Mesenchymal stem cell (in vitro differentiated cells and primary cell): ENCODE measurements at places on chromosomes 5 and 9.

DNA sequence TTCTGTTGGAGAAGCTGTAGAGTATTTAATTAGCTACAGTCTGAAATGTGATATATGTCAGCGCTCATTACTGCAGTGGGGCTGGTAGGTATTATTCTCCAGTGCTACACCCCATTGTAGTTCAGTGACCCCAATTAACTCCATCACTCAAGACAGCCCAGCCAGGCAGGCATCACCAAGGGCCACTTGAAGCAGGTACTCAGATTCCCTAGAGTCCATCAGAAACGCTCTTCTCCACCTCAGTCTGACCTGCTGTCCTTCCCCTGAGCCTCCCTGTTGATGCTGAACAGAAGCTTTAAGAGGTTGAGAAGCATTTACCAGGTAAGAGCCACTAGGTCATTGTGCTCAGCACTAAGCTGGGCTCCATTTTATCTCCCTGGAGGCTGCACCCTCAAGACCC lies 71.8 kb downstream of the GALNT10 start:
- H3K4me3 ChIP-seq: no peak overlapping the region
- H3K36me3 ChIP-seq: no peaks in the 10 kb centered on the region
- no peaks in the 10 kb centered on the region for H3K27me3 ChIP-seq
- peaks cover 4% of the 10 kb centered on the region for H3K4me1 ChIP-seq

DNA sequence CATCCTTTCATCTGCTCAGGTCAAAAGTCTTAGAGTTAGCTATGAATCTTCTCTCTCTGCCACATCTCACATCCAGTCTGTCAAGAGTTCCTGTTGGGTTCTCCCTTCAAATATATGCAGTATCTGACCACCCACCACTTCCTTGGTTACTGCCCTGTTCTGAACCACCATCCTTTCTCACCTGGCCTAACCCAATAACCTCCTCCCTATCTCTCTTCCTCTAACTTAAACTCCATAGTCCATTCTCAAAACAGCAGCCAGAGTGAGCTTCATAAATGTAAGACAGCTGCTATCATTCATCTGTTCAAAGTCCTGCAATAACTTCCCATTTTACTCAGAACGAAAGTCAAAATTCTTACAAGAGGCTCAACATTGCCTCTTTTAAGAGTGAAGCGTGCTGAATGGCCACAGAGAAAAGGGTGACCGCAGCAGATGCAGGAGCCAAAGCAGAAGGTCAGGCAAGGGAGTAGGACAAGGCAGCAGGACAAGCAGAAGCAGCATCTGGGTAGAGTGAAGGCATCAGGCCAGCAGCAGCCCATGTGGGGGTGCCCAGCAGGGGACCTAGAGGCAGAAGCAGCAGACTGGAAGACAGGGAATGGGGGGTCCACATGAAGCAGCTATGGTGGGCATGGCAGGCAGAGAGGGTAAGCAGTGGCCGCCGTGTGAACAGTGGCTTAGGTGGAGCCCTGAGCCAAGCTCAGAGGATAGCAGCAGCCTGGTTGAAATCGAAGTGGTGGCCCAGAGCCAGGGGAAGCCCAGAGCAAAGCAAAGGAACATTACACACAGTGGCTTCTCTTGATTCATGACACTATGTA lies 39.3 kb upstream of the CDC42SE2 start:
- H3K36me3 ChIP-seq: no peaks in the 10 kb centered on the region
- no peak for DNase-seq
- no peak overlapping the region for H3K27ac ChIP-seq
- no peak overlapping the region for H3K4me3 ChIP-seq
- peaks cover 2% of the 10 kb centered on the region for H3K4me1 ChIP-seq

GRCh38 chr9:126317513-126317912 lies 9.1 kb upstream of the MVB12B start:
- H3K27me3 ChIP-seq: no peaks in the 10 kb centered on the region
- H3K4me1 ChIP-seq: no peaks in the 10 kb centered on the region
- H3K4me3 ChIP-seq: no peak overlapping the region
- no peaks in the 10 kb centered on the region for H3K36me3 ChIP-seq
- H3K27ac ChIP-seq: no peak overlapping the region
- DNase-seq: no peak

DNA sequence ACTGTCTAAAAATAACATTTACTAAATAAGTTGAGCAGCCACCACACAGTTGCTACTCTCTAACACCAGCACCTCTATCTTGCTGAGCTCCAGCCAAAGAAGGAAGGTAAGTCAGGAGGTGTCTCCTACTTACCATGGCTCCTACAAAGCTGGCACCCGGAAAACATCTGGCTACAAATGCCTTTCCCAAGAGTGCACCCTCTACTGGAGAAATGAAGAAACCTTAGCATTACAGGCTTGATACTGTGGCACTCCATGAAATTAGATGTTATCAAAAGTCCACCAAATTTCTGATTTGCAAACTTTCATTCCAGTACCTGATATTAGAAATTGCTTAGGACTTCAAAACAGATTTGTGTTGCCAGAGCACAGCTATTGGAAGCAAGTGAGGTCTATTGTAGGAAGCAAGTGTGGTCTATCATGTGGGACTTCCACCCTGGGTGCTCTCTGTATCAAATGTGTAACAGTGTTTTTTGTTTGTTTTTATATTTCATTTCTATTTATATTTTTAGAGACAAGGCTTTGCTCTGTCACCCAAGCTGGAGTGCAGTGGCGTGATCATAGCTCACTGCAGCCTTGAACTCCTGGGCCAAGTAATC lies 25.7 kb upstream of the RFK start:
- H3K4me3 ChIP-seq: no peak overlapping the region
- H3K36me3 ChIP-seq: no peaks in the 10 kb centered on the region
- peak; percentile 23 for DNase-seq
- no peaks in the 10 kb centered on the region for H3K27me3 ChIP-seq
- H3K4me1 ChIP-seq: no peaks in the 10 kb centered on the region

- no peak for DNase-seq
- H3K36me3 ChIP-seq: no peaks in the 10 kb centered on the region
- peaks cover 1% of the 10 kb centered on the region for H3K4me1 ChIP-seq
Measured at GRCh38 chr9:79813258-79813638, 241.5 kb downstream of the TLE4 start.

GRCh38 chr5:176519810-176520720 lies 17.1 kb downstream of the RNF44 start:
- H3K27ac ChIP-seq: no peak overlapping the region
- H3K27me3 ChIP-seq: no peaks in the 10 kb centered on the region
- no peaks in the 10 kb centered on the region for H3K36me3 ChIP-seq
- H3K4me3 ChIP-seq: no peak overlapping the region
- no peaks in the 10 kb centered on the region for H3K4me1 ChIP-seq
- DNase-seq: no peak

DNA sequence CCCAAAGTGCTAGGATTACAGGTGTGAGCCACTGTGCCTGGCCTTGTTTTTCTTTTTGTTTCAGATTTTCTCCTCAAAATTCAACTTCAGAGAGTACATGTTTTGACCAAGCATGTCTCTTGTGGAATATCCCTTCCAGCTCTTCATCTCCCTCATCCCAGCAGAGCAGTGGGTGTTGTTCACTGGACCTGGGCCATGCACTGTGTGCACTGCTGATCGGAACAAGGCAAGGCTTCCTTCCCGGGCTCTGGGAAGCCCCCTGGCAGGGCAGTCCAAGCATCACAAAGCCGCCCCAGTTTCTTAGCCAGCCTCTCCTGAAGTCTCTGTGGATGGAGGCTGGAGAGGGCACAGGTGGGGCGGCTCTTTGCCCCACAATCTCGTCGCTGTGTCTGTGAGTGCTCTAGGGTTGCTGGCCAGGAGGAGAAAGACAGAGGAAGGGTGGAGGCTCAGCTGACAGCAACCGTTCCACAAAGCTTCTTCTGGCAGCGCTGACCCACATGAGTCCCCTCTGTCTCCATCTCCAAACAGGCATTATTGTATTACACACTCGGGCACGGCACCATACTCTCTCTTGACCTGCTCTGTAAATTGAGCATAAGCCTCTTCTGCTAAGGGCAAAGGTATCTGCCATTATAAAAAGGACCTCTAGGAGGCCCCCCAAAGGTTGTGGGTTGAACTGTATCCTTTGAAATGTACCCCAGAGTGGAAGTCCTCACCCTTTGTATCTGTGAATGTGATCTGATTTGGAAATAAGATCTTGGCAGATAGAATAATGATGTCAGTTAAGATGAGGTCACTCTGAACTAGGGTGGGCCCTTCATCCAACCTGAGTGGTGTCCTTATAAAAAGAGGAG lies 89.6 kb downstream of the TARS1 start:
- H3K27me3 ChIP-seq: no peaks in the 10 kb centered on the region
- no peaks in the 10 kb centered on the region for H3K4me1 ChIP-seq
- H3K36me3 ChIP-seq: peaks cover 21% of the 10 kb centered on the region
- H3K27ac ChIP-seq: no peak overlapping the region

- H3K27ac ChIP-seq: no peak overlapping the region
- H3K36me3 ChIP-seq: no peaks in the 10 kb centered on the region
- H3K4me3 ChIP-seq: peak overlapping the region; percentile 20
- H3K4me1 ChIP-seq: peaks cover 13% of the 10 kb centered on the region
Measured at GRCh38 chr9:96169484-96169883, 132.5 kb downstream of the HSD17B3 start.

- H3K27ac ChIP-seq: no peak overlapping the region
- DNase-seq: no peak
- H3K4me1 ChIP-seq: peaks cover 1% of the 10 kb centered on the region
Measured at GRCh38 chr9:92941861-92942260, 5.5 kb upstream of the FGD3 start.

DNA sequence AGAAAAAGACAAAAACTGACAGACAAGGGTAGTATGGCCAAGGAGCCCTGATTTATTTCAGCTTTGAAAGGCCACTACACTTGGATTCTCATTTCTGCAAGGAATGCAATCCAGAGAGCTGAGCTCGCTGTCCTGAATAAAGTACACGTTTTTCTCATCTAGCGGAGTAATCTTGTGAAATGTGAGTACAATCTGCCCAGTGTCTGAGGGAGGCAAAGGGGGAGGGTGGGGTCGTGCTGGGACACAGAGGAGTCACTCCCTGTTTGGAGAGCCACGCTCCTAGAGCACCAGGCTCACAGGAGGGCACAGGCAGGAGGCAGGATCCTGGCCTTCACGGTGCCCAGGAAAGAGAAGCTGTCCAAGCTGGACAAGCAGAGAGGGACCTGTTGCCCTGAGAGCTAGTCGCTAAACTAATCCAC lies 51.0 kb upstream of the IFNK start:
- peak; percentile 33 for DNase-seq
- H3K27me3 ChIP-seq: peaks cover 3% of the 10 kb centered on the region

- no peaks in the 10 kb centered on the region for H3K36me3 ChIP-seq
- H3K4me1 ChIP-seq: peaks cover 13% of the 10 kb centered on the region
- H3K27me3 ChIP-seq: no peaks in the 10 kb centered on the region
- H3K4me3 ChIP-seq: no peak overlapping the region
- DNase-seq: peak; percentile 60
- peak overlapping the region; percentile 76 for H3K27ac ChIP-seq
Measured at GRCh38 chr9:112789473-112789872, 38.9 kb downstream of the SNX30 start.

- no peaks in the 10 kb centered on the region for H3K27me3 ChIP-seq
- H3K4me3 ChIP-seq: no peak overlapping the region
- H3K4me1 ChIP-seq: peaks cover 3% of the 10 kb centered on the region
- H3K36me3 ChIP-seq: no peaks in the 10 kb centered on the region
- H3K27ac ChIP-seq: no peak overlapping the region
- no peak for DNase-seq
Measured at GRCh38 chr5:73104326-73104725, 16.0 kb upstream of the TMEM171 start.

DNA sequence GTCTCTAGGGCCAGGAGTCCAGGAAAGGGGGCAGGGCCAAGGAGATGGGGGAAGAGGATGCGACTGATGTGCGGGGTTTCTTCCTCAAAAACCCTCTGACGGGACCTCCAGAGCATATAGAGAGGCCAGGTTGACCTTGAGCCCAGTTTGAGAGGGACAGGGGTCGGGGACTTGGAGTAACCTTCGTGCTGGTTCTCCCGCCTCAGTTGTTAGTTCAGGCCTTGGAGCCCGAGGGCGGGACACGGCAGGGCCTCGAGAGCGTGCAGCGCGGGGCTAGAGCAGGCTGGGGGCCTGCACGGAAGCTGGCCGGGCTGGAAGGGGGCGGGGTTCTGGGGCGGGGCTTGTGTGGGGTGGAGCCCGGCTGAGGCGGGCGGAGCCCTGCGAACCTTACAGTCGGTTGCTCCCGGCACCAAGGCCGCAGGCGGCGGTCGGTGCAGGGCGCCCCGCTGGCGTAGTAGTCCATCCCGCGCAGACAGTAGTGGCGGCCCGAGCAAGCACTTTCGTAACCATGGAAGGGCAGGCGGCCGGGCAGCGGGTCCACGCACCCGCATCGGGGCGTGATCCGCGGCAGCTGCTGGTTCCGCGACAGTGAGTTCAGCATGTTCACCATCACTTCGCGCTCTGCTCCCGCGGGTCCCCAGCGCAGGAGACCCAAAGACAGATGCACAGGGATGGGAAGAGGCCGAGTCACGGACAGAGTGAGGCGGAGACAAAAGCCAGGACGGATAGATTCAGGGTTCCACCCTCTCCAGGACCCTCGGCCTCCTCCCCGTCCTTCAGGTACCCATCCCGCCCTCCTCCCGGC lies 4.0 kb upstream of the MYORG start:
- H3K27me3 ChIP-seq: peaks cover 10% of the 10 kb centered on the region
- peaks cover 32% of the 10 kb centered on the region for H3K4me1 ChIP-seq
- H3K27ac ChIP-seq: no peak overlapping the region
- H3K36me3 ChIP-seq: no peaks in the 10 kb centered on the region
- peak; percentile 80 for DNase-seq

- no peaks in the 10 kb centered on the region for H3K36me3 ChIP-seq
- H3K27ac ChIP-seq: no peak overlapping the region
Measured at GRCh38 chr5:121981254-121981653, 19.5 kb downstream of the SRFBP1 start.

- no peak overlapping the region for H3K4me3 ChIP-seq
- no peak for DNase-seq
- no peaks in the 10 kb centered on the region for H3K36me3 ChIP-seq
Measured at GRCh38 chr9:91029650-91030361, 228.2 kb downstream of the SYK start.

DNA sequence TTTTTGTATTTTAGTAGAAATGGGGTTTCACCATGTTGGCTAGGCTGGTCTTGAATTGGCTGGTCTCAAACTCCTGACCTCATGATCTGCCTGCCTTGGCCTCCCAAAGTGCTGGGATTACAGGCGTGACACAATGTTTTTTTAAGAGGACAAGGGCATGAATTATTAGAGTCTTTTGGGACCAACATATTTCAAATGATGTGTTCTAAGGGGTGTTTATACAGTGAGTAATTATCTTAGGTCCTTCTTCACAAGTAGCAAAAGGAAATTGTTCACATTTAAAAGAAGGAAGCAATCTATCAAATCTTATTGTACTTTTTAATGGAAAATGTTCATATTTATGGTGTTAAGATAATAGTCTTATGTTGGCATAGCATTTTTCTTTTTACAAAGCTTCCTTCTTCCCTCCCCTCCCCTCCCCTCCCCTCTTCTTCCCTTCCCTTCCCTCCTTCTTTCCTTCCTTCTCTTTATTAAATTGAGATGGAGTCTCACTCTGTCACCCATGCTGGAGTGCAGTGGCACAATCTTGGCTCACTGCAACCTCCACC lies 6.7 kb downstream of the GNG10 start:
- H3K4me1 ChIP-seq: peaks cover 4% of the 10 kb centered on the region
- DNase-seq: no peak
- no peak overlapping the region for H3K4me3 ChIP-seq
- H3K27ac ChIP-seq: no peak overlapping the region
- peaks cover 16% of the 10 kb centered on the region for H3K36me3 ChIP-seq
